ENCODE measurements at places on chromosomes 11 and 22. TPM values are rescaled to one million over a fixed set of nuclear protein-coding genes. Genes with fewer than 3 reads are reported as not detected.

TSPAN32 gene
- not detected for polyA plus RNA-seq

MS4A6E gene
- polyA plus RNA-seq = not detected

ZBTB16 gene
- polyA plus RNA-seq = 0.19 TPM

TMEM121B gene
- 4.9 TPM for polyA plus RNA-seq

HBB gene
- not detected for polyA plus RNA-seq

ISX gene
- not detected for polyA plus RNA-seq

BCO2 gene
- polyA plus RNA-seq = 0.42 TPM

TMEM184B gene
- polyA plus RNA-seq = 41.6 TPM

MYOD1 gene
- 0.06 TPM for polyA plus RNA-seq

BAIAP2L2 gene
- polyA plus RNA-seq = 10.0 TPM

CECR2 gene
- 18.3 TPM for polyA plus RNA-seq

PRR5L gene
- polyA plus RNA-seq = 9.2 TPM

LBHD1 gene
- 2.8 TPM for polyA plus RNA-seq

TBC1D22A gene
- 14.0 TPM for polyA plus RNA-seq

CD248 gene
- 4.6 TPM for polyA plus RNA-seq

SAA4 gene
- polyA plus RNA-seq = not detected

RAG2 gene
- polyA plus RNA-seq = not detected

PIWIL4 gene
- 0.51 TPM for polyA plus RNA-seq

Data from H1 (cell line).